ENCODE measurements at places on chromosomes 11 and 22.

- no peak for DNase-seq
Measured at GRCh38 chr22:39525658-39525975, 5.3 kb downstream of the ATF4 start.

DNA sequence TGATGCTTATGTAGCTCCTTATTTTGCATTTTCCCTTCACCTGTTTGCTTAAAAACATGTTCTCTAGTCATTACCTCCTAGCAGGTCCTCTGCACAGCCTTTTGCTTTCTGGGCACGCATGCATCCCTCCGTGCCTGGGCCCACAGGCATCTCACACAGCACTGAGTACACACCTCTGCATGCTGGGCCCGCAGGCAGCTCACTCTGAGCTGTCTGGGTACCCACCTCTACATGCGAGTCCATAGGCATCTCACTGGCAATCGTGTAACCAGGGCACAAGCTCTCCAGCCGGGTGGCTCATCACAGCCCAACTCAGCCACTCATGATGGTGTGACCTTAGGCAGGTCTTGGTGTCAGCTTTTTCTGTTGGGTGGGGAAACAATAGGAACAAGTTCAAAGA lies 68.7 kb upstream of the GAL start:
- DNase-seq: no peak

GRCh38 chr11:27281740-27282590 lies 81.0 kb downstream of the CCDC34 start:
- no peak for DNase-seq

GRCh38 chr11:89436071-89436470 lies 55.1 kb downstream of the NOX4 start:
- DNase-seq: peak; percentile 68

GRCh38 chr11:11351042-11351586 lies 1.9 kb downstream of the CSNK2A3 start:
- no peak for DNase-seq

GRCh38 chr11:128625746-128626145 lies 38.4 kb upstream of the ETS1 start:
- DNase-seq: no peak

- peak; percentile 89 for DNase-seq
Measured at GRCh38 chr11:65381716-65382032, 772 bp downstream of the SLC25A45 start.

- peak; percentile 26 for DNase-seq
Measured at GRCh38 chr22:40855071-40855978, 1.1 kb downstream of the ST13 start.

DNA sequence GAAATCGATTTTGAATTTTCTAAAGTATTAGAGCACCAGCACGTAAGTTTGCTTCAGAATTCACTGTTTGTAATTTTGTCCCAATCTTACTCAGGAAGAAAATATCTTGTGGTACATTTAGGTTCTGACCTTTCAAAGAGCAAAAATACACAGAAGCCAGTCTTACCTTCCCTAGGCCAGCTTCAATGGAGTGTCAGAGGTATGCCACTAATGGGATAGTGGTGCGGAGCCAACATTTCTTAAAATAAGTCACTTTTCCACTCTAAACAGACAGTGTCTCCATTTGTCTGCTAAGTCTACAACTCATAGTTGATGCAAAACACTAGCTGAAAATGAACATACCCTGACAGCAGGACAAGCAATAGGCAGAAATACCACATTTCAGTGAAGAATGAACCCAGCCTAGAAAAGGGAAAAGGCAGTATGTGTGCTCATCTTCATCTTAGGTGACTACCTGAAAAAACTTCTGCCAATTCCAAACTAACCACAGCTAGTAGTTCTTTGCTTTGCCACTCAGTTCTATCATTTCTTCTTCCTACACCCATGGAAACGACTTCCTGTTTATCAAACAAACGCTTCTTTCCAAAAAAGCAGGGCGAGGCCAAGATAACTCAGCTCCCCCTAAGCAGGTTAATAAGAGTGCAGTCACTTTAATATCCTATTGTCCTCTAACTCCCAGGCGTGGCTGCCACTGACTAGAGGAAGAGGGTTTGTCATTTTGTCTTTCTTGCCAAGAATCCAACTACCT lies 94.0 kb upstream of the APOA1 start:
- DNase-seq: peak; percentile 71

DNA sequence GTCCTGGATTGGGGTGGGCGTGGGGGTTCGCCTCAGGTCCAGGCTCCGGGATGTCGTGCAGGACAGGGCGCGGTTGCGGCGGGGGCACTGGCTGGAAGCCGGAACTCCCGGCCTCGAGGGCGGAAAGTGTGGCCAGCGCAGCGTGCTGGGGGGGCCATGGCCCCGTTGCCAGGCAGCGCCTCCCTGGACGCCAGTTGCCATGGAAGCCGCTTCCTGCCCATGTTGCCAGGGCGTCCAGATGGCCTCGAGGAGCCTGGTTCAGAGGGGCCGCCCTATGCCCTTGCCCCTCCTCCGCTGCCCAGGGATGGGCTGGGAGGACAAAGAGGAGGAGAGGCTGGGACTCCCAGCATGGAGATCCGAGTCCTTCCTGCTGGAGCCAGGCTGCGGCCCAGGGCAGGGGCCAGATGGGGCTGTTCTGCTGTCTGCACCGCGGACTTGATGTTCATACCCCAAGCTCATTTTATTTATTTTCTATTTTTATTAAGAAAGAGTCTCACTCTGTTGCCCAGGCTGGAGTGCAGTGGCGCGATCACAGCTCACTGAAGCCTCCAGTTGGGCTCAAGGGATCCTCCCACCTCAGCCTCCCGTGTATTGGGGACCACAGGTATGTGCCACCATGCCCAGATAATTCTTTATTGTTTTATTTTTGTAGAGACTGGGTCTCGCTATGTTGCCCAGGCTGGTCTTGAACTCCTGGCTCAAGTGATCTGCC lies 4.6 kb upstream of the CCDC188 start:
- no peak for DNase-seq

GRCh38 chr11:117730208-117730800 lies 66.7 kb downstream of the DSCAML1 start:
- DNase-seq: no peak

GRCh38 chr11:107538239-107538638 lies 27.3 kb downstream of the ALKBH8 start:
- DNase-seq: no peak

- no peak for DNase-seq
Measured at GRCh38 chr11:77131560-77131959, 3.5 kb downstream of the MYO7A start.

- no peak for DNase-seq
Measured at GRCh38 chr11:133710681-133711240, 134.6 kb downstream of the SPATA19 start.

DNA sequence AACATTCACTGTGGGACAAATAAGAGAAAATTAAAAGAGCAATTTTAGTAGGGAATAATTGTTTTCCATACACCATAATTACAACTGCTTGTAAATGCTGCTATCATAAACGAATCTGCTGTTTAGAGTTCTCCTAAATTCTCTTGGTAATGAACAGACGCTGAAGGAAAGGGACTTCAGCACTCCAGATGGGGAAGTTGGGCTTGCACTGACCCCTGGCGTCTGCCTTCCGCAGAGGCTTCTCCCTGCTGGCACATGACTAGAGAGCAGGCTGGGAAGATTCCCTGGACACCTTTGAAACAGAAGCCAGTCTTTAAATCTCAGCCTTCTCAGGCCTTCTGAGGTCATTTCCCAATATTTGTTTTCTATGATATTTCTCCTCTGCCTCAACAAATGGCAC lies 84.1 kb downstream of the NXPE2 start:
- DNase-seq: peak; percentile 30

DNA sequence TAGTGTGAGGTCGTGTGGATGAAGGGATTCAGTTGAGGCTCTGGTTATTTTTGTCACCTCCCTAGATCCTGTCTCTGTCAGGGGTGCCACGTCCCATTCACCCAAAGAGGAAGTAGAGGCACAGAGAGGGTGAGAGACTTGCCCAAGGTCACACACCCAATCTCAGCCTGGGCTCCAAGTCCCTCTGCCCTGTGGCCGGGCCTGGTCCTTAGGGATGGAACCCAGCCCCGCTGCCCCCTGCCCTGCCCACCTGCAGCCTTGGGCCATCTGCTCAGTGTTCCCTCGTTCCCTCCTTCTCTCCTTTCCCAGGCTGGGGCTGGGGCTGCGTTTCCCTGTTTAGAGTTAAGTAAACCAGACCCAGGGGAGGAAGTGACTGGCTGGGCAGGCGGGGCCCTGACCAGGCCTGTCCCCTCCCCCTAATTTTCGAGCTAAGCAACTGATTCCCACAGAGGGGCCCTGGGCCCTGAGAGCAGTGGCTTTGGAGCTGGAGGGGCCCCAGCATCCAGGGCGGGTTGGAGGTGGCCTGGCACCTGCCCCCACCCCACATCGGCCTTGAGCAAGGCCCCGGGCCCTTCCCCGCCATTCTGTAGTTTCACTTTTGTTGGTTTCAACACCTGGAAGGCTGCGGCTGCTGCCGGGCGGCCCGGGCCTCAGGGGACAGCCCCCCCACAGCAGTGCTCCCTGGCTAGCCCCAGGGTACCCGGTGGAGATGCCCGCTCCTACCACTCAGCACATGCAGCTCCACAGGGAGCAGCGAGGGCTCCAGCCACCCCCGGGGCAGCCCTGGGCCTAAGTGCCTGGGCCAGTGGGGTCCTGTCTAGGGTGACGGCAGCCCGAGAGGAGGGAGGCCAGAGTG lies 1.5 kb downstream of the TCIRG1 start:
- peak; percentile 36 for DNase-seq

GRCh38 chr22:37929390-37929789 lies 23.3 kb downstream of the MICALL1 start:
- no peak for DNase-seq

DNA sequence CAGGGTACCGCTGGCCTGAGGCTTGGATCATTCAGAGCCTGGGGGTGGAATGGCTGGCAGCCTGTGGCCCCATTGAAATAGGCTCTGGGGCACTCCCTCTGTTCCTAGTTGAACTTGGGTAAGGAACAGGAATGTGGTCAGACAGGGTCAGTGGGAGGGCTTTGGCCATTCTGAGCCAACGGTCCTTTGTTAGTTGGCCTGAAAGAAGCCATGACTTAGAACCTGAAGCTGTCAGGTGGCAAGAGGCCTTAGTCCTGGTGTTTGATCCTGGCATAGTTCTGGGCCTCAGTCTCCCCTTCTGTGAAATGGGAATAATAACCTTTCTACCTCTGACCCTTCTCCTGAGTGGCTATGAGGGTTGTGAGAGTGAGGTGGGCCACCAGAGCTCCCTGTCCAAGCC lies 8.3 kb downstream of the PGAP2 start:
- no peak for DNase-seq

GRCh38 chr11:5204787-5205186 lies 4.3 kb upstream of the OR51V1 start:
- peak; percentile 69 for DNase-seq

DNA sequence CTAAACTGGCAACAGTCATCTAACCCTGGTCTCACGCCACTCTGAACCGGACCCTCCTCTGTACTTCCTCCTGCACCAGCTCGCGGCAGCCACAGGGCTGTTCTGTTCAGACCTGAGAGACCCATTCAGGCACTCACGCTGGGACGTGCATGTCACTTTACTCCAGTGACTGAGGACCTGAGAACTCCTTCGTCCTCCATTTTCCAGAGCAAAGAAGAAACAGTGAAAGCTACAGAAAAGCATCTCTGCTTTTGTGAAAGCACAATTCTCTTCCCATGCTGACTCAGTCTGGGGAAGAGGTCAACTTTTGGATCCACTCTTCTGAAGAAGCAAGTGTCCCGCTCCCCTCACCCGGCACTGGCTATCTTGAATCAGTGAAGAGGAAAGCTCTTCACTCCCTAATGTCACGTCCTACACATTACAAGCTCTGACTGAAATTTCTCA lies 24.5 kb downstream of the PISD start:
- no peak for DNase-seq

DNA sequence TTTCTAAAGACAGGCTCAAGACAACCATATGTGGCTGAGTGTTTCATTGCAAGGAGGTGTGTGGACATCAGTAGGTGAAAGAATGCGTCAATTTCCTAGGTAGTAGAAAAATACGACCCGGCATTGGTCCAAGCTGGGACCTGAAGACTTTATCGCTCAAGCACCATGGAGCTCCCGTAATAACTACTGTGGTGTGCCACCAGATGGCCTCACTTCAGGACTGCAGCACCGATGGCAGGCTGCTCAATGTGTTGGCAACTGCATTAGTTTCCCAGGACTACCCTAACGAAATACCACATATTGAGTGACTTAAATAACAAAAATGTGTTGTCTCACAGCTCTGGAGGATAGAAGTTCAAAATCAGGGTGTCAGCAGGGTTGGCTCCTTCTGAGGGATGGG lies 72.4 kb upstream of the FAT3 start:
- DNase-seq: no peak

DNA sequence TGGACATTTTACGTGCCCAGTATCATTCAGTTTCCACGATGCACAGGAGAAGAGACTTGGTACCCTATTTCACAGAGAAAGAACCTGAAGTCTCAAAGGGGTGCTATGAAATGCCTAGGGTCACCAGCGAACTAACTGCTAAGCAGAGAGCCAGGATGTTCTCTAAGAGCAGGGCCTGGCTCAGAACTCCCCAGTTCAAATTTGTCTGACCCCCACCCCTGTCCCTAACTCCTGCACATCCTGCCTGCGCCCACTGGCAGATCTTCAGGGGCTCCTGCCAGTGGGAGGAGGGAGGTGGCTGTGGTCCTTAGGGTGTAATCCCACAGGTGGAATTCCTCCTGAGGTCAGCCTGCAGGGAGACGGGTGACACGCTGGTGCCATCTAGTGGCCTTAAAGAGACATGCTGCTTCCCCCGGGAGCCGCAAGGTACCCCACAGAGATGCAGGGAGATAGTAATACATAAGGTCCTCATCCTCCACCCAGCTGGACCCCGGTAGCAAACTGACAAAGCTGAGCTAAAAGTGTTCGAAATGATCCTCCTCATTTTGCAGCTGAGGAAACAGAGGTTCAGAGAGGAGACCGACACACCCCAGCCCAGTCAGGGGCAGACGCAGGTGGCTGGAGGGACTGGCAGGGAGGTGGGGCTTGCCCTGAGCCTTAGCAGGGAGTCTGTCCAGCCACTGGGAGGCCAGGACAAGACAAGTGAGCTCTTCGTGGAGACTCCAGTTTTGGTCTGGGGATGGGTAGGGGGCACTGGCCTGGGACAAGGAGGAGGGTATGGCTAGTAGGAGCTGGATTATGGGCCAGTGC lies 34.1 kb downstream of the MB start:
- DNase-seq: peak; percentile 53

DNA sequence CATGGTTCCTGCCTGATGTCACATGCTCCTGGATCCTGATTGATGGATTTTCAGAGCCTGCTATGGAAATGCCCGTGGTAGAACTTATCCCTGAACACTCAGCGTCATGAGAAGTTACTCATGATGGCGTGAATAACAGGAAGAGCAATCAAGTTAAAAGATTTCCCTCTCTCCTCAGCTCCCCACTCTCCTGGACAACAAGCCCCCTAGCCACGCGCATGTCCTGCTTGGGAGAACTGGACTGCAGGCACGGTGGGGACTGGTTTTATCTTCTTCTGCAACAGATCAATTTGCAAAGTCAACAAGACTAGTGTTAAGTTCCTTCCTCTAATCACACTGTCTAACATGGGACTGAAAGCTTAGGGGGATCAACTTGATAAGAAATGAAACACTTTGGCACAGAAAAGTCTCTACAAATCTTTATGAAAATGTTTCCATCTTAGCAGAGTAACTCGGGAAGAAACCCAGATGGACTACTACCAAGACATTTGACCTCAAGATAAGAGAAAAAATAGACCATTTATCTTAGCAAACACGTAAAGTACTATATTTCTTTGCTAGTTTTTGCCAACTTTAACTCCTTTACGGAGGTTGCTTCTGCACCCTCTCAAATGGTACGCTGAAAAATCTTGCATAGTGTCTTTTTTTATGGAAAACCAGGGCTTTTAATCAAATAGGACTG lies 27.6 kb downstream of the POU2AF1 start:
- no peak for DNase-seq

- DNase-seq: no peak
Measured at GRCh38 chr11:104064034-104064630, 27.7 kb downstream of the DDI1 start.

Data from bronchial epithelial cell (primary cell).